ENCODE measurements at places on chromosomes 2 and 18. TPM values are rescaled to one million over a fixed set of nuclear protein-coding genes. Genes with fewer than 3 reads are reported as not detected.

The DPP4 gene
- 1.0 TPM for polyA plus RNA-seq

The UGT1A3 gene
- not detected for polyA plus RNA-seq

The PCARE gene
- not detected for polyA plus RNA-seq

The CAVIN2 gene
- not detected for polyA plus RNA-seq

The CAPN13 gene
- 0.50 TPM for polyA plus RNA-seq

The ALK gene
- polyA plus RNA-seq = not detected

The FOXD4L1 gene
- polyA plus RNA-seq = not detected

The DOK6 gene
- polyA plus RNA-seq = 0.21 TPM

The RGPD4 gene
- not detected for polyA plus RNA-seq

The FAM117B gene
- polyA plus RNA-seq = 8.4 TPM

The CNGA3 gene
- not detected for polyA plus RNA-seq

The MYO3B gene
- 0.10 TPM for polyA plus RNA-seq

The EIF5B gene
- 108 TPM for polyA plus RNA-seq

The ANKRD62 gene
- not detected for polyA plus RNA-seq

The IL36A gene
- not detected for polyA plus RNA-seq

The CFAP210 gene
- 3.7 TPM for polyA plus RNA-seq

The TUBA3E gene
- polyA plus RNA-seq = 0.31 TPM

The LRATD1 gene
- 1.8 TPM for polyA plus RNA-seq

The SLC14A1 gene
- not detected for polyA plus RNA-seq

The CBLN2 gene
- polyA plus RNA-seq = not detected

The SP5 gene
- 0.32 TPM for polyA plus RNA-seq

The ABCG5 gene
- 0.14 TPM for polyA plus RNA-seq

The EFEMP1 gene
- 9.1 TPM for polyA plus RNA-seq

The ATAD2B gene
- polyA plus RNA-seq = 10.2 TPM

The MYO1B gene
- polyA plus RNA-seq = 26.4 TPM

The TRIM54 gene
- polyA plus RNA-seq = 3.4 TPM

The FAM124B gene
- polyA plus RNA-seq = 2.9 TPM

The MRO gene
- polyA plus RNA-seq = 0.78 TPM

The PMAIP1 gene
- polyA plus RNA-seq = 274 TPM

The LYPD1 gene
- polyA plus RNA-seq = 1.7 TPM
